ENCODE measurements at places on chromosomes 2 and 18. TPM values are rescaled to one million over a fixed set of nuclear protein-coding genes. Genes with fewer than 3 reads are reported as not detected.
A peak's percentile ranks its signal among the peaks of the same experiment; 100 is the strongest.

DNA sequence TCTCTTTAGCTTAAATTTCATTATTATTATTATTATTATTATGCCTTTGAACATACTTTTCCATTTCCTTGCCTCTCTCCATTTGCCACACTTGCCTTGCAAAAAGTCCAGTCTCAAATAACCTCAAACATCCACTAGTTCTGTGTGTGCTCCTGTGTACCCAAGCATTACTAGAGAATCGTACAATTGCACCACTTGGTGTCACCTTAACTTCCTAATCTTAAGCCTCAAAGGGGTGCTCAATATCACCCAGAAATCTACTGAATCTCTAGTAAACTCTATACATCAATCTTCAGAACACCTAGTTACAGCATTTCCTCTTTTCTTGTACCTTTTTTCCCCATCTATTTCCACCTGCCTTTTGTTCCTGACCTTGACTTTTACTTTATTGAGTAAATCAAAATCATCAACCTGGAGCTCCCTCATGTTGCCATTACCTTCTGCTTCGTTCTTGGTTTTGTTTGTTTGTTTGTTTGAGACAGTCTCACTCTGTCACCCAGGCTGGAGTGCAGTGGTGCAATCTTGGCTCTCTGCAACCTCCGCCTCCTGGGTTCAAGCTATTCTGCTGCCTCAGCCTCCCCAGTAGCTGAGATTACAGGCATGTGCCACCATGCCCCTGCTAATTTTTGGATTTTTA, 12.5 kb upstream of the SOS1 start:
- DNase-seq: no peak

The ALPP gene
- not detected for total RNA-seq

The TNFRSF11A gene
- 1.3 TPM for total RNA-seq

DNA sequence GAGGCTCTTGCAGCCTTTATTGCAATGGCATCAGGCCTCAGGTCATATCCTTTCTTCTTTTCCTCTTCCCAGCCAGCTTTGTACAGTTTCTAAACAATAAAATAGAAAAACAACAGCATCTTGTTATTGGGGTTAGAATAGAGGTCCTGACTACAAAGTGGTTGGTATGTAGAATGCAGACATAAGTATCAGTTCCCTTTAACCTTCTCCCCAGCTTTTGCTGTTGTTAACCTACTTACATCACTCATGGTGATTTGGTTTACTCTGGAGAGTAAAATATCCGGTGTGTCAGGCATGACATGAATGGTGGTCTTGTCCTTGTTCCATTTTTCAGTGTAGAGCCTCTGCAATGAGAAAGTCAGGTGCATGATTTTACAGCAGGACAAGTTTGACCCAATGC, 69.8 kb downstream of the NEB start:
- no peak for DNase-seq

DNA sequence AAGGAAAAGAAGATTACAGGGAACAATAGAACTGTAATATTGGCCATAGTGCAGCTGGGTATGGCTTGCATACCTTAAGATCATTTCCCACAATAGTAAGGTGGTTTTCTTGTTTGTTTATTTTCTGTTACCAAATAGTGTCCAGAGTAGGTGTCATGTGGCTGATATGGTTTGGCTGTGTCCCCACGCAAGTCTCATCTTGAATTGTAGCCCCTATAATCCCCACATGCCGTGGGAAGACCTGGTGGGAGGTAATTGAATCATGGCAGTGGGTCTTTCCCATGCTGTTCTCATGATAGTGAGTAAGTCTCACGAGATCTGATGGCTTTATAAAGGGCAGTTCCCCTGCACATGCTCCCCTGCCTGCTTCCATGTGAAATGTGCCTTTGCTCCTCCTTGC, 190.1 kb downstream of the ICOS start:
- DNase-seq: no peak

DNA sequence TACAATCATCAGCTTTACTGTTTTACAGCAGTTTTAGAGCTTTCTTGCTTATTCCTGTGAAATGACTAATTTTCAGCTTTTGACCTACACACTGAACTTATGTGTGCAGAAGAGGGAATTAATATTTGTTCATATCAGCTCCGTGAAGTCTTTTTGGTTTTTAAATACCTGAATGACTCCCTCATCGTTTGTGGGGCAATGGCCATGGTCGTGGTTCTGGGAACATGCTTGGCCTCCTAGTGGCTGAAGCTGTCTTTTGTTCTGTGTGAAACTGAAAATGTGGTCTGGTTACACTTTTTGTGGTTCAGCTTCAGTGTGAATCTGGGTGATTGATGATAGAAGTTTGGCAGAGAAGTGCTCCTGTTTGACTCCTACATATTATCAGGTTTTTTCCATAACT, 408.1 kb downstream of the THSD7B start:
- DNase-seq: no peak

The IL1F10 gene
- not detected for total RNA-seq

DNA sequence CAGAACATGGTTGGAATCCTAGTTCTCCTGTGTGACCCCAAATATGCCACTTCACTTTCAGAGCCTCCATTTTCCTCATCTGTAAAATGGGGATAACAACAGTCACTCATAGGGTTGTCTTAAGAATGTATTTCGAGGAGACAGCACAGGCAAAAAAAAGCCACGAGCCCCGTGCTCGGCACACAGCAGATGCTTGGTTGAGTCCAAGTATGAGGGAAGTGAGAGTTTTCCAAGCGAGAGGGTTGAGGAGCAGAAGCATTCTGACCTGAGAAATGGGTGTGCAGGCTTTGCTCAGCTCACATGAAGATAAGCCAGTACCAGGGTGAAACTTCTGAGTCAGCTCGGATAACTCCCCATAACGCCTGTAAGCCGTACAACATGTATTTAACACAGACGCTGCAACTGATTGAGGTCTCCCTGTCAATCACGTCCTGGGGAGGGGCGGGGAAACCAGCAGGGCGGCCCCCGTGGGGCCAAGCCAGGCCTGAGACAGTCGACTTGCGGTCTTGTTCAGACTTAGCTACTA, 23.0 kb upstream of the ODC1 start:
- DNase-seq: no peak

DNA sequence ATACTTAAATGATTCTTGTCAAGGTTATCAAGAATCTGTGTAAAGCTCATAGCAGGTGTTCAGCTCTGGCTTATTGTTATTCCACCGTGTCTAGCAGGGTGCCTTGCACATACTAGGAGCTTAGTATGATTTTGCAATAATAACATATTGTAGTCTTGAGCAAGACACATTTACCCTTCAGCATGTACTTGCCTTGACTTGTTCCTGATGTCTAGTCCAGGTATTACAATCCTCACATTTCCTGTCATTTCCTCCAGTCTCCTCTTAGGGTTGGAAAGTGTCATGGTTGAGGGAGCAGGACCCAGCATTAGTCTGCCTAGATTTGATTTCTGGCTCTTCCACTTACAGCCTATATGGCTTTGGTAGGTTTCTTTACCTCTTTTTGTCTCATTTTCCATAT, 246.1 kb downstream of the RAD51AP2 start:
- no peak for DNase-seq

DNA sequence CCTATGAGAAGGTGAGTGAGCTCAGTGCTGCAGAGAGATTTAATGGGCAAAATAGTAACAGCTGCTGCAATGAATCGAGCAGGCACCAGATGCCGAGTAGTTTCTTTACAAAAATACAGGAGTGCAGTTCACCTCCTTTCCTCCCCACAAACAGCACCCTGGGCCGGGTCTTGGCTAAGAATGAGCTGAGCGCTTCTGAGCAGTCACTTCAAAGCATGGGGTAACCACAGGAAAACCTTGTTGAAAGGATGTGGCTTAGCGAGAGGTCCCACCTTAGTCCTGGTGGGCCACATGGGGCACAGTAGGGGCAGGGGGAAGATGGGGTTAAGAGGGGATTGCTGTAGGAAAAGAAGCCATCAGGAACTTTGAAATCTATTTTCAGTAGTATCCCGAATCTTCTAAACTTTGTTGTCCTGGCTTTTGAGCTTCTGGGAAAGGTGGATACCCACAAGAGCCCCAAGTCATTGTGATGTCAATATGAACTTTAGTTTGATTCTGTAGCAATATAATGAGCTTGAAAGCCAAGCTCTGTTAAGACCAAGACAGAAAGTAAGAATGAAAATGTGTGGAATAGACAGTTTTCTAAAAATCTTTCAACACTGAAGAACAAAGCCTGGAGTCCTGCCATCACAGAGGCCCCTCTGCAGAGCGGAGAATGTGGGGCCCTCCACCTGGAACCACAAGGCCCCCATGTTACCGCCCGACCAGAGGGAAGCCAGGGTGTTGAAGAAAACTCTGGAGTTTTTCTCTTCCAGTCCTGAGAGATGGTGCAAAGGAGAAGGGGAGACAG, 101.0 kb upstream of the ZNF236 start:
- no peak for DNase-seq

DNA sequence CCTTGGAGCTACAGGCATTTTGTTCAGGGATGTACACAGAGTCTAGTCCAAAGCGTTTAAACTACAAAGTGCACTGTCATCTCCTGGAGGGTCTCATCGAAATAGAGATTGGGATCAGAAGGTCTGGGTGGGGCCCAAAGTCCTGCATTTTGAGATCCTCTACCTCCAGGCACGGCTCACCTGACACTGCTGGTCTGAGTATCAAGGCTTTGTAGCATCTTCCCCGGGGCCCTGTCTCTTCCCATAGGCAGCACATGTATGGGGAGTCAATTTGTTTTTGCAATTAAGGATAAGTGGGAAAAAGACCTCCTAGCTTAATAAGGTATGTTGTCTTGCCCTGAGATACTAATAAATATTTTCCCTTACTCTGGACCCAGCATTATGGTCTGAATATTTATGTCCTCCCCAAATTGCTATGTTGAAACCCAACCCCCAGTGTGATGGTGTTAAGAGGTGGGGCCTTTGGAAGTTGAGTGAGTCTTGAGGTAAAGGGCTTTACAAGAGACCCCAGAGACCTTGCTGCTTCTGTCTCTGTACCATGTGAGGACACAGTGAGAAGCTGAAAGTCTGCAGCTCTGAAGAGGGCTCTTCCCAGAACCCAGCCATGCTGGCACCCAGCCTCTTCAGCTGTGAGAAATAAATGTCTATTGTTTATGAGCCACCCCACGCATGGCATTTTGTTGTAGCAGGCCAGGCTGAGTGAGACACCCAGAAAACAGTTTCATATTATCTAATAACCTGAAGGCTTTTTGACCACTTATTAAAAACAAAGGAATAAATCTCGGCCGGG, 258.7 kb upstream of the HS6ST1 start:
- no peak for DNase-seq

The TDRD15 gene
- not detected for total RNA-seq

The RASGRP3 gene
- total RNA-seq: 20.0 TPM

DNA sequence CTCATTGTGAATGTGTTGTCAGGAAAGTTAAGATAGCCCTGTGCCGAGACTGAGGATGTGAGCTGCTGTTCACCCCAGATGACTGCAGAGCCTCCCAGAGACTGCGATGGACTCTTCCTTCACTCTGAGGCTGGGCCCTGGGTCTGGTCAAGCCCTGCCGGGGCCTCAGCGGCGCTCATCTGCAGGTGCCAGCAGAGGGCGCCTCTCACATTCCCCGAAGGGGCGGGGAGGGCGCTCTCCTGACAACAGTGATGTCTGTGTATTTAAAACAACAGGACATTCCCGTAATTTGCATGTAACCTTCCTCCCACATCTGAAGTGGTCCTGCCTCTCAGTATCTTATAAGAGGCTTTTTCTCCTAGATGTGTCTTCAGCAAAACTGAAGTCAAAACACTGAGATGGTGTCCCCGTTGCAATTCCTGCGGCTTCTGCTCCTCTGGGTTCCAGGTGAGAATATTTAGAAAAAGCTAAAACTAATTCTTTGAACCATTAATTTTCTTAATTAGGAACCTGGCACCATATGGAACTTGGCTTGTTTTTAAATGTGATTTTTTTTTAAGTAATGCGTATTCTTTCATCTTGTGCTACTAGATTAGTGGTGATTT, 1377.9 kb downstream of the RPIA start:
- DNase-seq: peak; percentile 18

GRCh38 chr2:15152382-15152781, 408.8 kb downstream of the NBAS start:
- DNase-seq: no peak

DNA sequence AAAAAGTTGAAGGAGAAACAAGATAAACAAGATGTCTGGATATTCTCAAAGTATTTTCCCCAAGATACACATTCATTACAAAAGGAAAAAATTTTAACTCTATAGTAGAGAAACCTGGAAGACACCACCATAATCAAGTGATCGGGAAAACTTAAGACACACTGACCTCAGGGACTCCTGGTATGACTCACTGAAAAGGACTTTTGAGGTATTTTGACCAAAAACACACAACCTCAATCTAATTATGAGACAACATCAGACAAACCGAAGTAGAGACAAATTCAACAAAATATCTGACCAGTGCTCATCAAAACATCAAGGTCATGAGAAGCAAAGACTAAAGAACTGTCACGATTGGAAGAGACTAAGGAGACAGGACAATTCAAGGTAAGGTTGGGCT, 34.7 kb downstream of the LPIN2 start:
- DNase-seq: no peak

GRCh38 chr2:66594001-66594400, 159.1 kb downstream of the MEIS1 start:
- no peak for DNase-seq

DNA sequence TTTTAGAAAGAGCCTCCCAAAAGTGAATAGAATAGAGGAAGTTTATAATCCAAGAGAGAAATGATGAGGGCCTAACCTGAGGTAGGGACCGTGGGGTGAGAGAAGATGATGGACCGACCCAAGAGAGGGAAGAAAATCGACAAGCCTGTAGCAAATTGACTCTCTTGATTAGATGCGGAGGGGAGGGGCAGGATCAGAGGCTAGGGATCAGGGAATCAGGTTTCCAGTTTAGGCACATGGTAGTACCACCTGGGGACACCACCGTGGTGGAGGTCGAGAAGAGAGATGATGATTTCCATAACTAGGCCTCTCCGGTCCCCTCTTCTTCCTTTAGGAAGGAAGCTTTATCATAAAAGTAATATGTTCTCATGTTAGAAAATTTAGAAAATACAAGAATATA, 108.7 kb upstream of the ALPP start:
- DNase-seq: no peak

DNA sequence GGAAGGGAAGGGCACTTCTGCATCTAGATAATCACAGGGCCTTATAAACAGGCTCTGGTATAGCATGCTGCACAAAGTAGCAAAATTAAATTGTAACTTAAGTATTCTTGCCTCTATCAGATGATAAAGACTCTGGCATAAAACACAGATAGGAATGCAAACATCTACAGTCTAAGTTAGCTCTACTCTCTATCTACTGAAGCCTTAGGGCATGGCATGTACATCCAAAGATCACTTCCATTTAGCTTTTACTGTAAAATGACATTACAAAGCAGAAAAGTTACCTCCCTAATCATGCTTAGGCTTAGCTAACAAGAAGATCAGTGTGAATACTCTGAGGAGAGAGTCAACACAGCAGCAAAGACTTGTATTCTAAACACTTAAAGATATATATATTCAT, 90.7 kb downstream of the NOL10 start:
- DNase-seq: no peak

DNA sequence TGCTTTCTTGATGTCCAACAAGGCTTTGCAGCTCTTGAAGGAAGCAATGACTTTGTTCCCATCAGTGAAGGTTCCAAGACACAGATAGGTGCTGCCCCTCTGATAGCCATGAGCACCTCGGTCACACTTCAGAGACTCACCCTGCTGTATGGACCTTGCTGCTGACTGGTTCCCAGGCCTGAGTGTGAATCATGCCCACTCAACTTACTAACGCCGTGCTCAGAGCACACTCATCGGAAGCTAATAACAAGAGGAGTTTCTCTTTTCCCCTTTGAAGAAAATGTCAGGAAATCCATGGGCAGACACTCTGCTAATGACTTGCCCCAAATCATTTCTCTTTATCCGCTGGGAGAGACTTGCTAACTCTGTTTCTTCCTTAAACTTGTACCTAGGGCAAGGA, 83.8 kb upstream of the ARL4C start:
- DNase-seq: no peak

The IWS1 gene
- total RNA-seq: 69.0 TPM

GRCh38 chr2:240604291-240604938, 17.9 kb downstream of the CAPN10 start:
- DNase-seq: peak; percentile 92

The IL1A gene
- not detected for total RNA-seq

Measured in psoas muscle (tissue), 8 donors.